ENCODE measurements at places on chromosomes 2 and 18. TPM values are rescaled to one million over a fixed set of nuclear protein-coding genes. Genes with fewer than 3 reads are reported as not detected.

The MC4R gene
- total RNA-seq: not detected

The GPR39 gene
- total RNA-seq: 10.5 TPM

The BOLL gene
- not detected for total RNA-seq

The DOK6 gene
- not detected for total RNA-seq

The CHPF gene
- 93.1 TPM for total RNA-seq

The ERMN gene
- total RNA-seq: not detected

The GRHL1 gene
- 1.2 TPM for total RNA-seq

The TTR gene
- not detected for total RNA-seq

The ACKR3 gene
- total RNA-seq: 1.8 TPM

The TUBA3E gene
- not detected for total RNA-seq

DNA sequence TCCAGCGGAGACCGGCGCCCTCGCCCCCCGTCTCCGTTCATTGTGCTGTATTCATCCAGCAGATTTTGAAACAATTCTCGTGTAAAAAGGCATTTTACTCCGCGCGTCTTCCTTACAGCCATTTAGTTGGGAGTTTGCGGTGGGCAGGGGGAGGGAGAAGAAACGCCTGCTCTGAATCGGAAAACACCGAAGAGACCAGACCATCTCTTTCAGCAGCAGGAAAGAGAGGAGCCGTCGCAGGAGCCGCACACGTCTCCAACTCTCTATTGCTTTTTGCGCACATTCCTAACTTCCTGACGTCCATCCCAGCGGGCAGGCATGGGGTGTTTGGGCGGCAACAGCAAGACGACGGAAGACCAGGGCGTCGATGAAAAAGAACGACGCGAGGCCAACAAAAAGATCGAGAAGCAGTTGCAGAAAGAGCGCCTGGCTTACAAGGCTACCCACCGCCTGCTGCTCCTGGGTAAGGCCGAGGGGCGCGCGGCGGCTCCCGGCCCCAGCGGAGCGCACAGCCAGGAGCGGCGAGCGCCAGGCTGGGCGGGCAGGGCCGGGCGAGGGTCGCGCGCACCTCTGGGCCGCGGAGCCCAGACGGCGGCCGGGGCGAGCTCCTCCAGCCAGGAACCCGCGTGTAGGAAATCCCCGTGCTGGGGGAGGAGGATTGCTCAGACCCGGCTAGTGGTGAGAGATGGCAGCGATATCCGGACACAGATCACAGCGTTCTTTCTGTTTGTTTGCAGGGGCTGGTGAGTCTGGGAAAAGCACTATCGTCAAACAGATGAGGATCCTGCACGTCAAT lies 63.2 kb downstream of the GNAL start:
- peak; percentile 32 for DNase-seq

GRCh38 chr2:60067006-60067405 lies 486.4 kb downstream of the BCL11A start:
- no peak for DNase-seq

DNA sequence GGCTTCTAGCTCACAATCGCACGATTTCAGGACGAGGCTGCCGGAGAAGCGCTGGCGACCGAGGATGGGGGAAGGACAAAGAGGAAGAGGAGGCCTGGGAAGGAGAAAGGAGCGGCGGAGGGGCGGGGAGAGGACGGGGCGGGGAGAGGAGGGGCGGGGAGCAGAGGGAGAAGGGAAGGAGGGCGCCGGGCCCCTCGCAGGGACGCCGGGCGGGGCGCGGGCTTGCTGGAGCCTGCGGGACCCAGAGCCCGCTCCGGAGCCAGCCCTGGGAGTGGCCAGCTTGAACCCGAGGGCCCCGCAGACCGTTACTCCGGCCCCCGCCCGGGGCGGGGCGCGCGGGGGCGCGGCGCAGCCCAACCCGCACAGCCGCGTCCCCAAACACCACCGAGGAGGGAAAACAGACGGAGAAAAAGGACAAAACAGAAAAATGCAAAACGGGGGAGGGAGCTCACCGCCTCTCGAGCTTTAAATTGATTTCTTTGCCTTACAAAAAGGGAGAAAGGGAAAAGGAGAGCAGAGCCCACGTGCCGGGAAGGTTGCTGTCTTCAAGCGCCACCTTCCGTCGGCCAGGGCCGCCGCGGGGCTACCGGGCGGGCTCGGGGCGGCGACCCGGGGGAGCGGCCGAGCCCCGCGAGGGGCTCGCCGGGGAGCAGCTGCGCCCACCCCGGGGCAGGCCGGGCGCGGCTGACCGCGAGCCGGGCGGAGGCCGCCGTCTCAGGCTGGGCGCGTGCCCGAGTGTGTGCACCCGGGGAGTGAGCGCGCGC lies 781 bp upstream of the SOX11 start:
- no peak for DNase-seq

DNA sequence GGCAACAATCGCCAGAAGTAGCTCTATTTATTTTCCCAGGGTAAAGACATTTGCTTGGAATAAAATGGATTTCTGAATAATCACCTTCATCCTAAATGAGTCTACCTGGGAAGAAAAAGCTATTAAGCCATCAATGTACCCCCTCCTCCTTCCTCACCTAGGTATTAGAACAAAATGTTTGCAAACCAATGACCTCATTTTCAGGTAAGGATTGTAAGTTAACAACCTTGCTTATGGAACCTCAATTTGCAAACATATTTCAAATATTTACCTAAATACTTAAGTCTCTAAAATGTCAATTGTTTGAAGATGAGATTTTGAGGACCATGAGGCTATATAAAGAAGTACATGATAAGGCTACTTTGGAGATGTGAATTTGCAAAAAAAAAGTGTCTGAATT lies 43.9 kb downstream of the CAVIN2 start:
- no peak for DNase-seq

DNA sequence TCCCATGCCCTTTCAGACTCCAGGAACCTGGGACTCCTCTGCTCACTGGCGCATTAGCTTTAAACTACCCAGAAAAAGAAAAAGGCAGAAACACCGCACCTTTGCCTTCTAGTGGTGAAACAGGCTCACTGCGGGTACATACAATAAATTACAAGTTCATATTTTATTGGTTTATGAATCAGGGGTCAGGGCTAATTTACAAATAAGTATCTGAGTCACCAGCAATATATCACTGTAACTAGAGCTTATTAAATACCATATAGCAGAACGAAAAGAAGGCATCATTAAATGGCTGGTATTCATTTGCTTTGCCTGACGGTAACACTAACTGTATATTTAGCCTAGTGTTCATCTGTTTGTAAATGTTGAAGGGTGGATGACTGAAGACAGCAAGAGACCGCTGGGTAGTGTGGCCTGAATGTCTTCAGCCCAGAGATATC lies 26.9 kb upstream of the DTNB start:
- DNase-seq: peak; percentile 42

GRCh38 chr18:13232971-13233786 lies 14.6 kb downstream of the LDLRAD4 start:
- DNase-seq: no peak
